DMS79 (cell line): ENCODE measurements at places on chromosomes 12 and 14.

DNA sequence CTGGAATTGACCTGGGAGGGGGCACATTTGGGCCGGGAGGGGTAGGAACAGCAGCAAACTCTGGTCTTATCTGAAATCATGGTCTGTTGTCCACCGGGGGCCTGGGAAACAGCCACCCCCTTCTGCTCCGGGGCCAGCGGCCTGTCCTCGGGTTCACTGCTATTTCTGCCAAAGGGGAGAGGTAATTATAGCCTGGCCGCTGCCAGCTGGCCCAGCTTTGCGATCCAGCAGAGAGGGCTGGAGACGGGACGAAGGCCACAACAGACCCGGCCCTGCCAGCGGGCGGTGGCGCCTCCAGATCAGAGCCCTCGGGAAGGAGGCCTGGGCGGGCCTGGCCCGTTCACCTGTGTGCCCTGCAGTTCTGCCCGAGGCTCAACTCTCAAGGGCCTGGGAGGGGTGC is at the start of gene C14orf180:
Gene C14orf180, plus strand, starts transcription at position 258 of the 400 bp plus-strand sequence. CDS start 6,667 bp downstream, outside the sequence.
- DNase-seq, result no peak

DNA sequence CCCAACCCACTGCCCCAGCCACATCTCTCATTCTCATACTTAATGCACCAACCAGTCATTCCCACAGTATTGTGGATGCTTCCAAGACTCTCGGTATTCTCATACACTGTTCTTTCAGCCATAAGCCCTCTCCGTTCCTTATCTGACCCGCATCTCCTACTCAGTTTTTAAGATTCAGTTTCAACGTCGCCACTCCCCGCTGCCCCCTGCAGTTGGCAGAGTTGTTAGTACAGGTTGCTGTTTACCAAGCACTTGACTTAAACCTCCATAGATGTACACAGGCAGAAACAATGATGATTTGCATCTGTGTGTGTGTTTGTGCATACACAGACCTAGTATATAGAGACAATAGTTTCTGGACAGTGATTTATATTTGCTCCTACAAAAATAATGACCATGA is 40.2 kb downstream of the PAH start:
- DNase-seq, result no peak

- DNase-seq, result no peak
These were observed 21.4 kb downstream of the CCDC62 start for GRCh38 chr12:122795807-122796206.

GRCh38 chr12:131896811-131897270 is 2.4 kb downstream of the ULK1 start:
- no peak for DNase-seq

DNA sequence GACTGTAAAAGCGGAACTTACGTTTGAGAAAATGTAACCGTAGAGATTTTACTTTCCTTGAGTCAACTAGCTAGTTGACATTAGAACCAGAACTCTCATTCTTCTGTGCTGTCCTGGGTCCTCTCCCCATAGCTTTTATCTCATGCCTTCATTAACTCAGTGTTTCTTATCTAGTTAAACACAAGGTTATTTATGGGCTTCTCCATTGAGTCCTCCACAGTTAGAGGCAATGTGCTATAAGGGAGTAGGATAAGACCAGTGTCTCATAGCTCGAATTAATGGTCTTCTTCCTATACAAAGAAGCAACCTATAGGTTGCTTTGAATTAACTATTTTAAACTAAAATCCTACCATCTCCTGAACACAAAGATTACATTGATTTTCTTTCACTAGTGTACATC is 129.8 kb downstream of the ACSS3 start:
- DNase-seq, result no peak

GRCh38 chr14:85607651-85608081 is 77.7 kb downstream of the FLRT2 start:
- DNase-seq, result no peak

DNA sequence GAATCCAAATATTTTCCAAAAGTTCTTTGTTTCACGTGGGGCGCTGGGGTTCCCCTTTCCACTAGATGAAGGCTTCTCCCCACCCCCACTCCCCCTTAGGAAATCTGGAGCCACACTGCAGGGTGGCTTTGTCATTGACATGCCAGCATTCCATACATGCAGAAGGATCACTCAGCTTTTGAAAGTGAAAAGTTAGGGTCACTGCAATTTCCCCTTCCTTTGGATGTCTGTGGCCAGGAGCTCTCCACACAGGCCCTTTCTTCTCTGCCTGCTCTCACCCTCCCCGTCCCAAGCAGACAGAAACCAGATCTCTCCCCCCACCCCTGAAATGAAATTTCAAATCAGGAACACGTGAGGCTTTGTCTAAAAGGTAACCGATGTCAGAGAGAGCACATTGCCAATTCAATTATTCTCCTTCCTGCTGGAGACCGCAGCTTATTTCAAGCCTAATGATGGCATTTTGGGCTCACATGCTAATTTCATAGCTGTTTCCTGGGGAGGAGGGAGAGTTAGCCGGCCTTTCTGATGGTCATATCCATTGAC is 153.9 kb upstream of the RFLNA start:
- DNase-seq, result no peak

GRCh38 chr12:93776581-93777018 is 99.4 kb downstream of the CRADD start:
- DNase-seq, result no peak

- DNase-seq, result no peak
These were observed 107.6 kb upstream of the FUT8 start for GRCh38 chr14:65304963-65305362.

DNA sequence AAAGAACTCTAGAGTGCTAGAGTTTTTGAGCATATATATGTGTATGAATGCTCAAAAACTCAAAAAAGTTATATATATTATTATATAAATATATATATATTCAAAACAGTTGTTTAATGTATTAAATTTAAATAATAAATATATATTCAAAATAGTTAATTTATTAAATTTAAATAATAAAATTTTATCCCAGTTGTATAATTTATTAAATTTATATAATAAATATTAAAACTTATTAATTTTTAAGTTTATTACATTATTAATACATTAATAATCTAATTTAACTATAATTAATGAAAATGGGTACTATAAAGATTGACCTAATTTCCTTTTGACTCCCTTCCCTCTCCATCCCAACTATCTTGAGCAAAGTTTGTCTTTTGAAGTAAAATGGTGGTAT is 97.8 kb downstream of the RERG start:
- no peak for DNase-seq

DNA sequence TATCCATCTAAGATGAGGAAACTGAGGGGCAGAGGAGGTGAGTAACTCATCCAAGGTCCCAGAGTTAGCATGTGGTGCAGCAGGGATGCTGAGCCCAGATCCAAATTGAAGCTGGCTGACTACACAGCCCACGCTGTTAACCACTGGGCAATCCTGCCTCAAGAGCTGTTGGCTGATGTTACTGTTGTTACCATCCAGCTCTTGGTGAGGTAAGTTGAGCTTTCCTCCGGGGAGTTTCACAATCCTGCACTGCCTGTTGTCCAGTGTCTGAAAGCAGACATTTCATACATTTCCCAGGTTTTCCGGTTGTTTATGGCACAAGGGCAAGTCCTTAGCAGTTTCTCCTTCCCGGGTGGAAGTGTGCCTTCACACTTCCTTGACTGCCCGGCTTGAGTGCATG is 14.5 kb downstream of the CYP46A1 start:
- no peak for DNase-seq

DNA sequence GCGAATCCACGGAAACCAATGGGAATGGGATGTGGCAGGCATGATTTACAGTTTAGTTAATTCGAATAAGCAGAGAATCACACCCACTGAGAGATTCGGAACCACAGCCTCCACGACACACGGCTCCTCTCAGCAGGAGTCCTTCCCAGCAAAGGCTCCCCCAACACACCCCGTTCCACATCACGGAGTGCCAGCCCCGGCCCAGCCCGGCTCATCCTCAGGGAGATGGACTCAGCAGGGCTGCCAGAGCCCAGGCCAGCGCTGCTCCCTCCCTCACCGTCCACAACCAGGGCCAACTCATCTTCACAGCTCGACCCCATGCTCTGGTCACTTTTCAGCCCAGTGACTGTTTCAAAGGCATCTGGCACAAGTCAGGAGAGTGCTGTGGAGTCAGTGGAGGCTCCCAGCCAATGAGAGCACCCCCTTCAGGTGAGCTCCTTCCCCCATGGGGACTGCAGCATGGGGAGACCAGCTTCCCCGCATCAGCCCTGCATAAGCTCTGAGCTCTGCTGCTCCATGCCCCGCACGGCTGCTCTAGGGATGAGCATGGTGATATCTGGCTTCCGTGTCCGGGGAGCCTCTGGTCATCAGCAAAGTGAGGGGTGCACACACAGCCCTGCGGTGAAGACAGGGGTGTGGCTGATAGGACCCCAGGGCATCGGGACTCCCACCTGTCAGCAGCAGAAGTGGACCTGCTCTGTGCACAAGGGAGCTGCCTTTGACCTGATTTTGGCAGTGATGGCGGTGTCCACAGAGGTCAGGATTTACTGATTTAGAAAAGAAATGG is 238.8 kb upstream of the SFSWAP start:
- DNase-seq, result no peak

GRCh38 chr12:108696111-108696995 is 35.0 kb downstream of the CORO1C start:
- peak; percentile 100 for DNase-seq

DNA sequence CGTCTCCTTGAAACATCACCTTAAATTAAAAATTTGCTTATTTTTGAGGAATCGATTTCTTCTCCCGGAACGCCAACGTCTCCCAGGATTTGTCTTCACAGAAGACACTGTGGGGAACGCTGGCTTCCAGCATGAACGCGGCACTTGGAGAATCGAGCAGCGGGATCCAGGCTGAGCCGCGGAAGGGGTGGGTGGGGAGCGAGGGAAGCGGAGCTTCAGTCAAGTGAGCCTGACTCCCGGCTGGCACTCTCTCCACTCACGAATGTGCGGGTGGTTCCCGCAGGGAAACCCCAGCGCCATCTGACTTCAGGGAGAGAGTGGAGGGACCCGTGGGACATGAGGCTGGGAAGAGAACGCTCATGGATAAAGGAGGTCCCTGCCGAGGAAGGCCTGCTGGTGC is 506.0 kb upstream of the TMEM132C start:
- no peak for DNase-seq

DNA sequence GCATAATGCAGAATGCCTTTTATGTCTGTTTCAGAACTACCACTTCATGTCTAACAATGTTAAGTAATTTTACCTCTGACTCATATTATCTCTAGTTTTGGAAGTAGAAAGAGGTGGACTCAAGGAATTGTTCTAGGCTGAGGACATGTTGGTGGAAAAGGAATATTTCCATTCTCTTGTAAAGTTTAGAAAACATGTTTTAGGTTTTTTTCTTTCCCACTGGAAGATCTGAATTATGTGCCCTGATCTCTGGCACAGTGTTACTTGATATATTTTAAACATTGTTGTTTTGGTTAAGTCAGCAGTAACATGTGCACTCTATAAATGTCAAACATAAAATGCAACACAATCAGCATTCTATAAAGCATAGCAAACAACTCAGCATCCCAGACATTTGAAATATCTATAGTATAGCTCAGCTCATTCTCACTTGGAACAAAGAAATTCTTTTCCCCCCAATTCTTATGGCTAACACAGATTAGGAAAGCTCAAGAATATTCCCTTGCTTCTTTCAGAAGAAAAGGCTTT is 202.3 kb downstream of the STXBP6 start:
- no peak for DNase-seq

DNA sequence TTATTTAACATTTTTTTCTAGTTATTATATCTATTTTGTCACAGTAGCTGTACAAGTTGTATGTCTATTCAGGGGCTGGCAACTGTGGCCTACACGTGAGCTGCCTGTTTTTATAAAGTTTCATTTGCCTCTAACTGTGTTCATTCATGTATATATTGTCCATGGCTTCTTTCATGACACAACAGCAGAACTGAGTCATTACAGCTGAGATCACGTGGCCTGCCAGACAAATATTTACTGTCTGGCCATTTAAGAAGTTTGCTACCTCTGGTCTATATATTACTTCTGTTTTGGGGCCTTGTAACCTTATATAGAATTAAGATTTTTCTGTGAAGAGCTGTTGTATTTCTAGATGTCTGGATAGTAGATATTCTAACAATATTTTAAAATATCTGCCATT is 37.9 kb downstream of the KIAA0586 start:
- no peak for DNase-seq

DNA sequence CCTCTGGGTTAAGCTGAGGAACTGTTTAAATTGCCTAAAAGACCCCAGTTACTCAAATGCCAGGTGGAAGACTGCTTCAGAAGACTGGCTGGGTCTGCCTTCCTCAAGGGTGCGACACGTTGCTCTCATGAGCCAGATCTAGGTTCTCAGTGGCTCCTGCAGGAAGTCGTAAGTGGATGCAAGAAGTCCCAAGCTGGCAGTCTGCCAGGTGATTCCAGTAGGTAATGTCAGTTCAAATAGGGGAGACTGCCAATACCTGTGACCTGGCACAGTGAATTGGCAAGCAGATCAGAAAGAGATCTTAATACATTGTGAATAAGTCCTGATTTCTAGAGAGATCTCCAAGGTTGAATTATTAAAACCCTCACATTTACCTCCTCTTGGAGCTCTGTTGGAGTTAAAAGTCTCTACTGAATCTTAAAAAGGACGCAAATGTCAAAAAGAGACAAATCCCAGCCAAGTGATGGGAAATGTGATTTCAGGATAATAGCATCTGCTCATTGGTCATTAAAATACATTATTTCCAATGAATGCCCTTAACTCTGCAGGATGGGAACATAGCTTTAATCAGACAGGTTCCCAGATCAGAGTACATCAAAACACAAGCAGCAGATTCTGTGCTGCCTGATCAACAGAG is 98.8 kb upstream of the FRMD6 start:
- peak; percentile 99 for DNase-seq

DNA sequence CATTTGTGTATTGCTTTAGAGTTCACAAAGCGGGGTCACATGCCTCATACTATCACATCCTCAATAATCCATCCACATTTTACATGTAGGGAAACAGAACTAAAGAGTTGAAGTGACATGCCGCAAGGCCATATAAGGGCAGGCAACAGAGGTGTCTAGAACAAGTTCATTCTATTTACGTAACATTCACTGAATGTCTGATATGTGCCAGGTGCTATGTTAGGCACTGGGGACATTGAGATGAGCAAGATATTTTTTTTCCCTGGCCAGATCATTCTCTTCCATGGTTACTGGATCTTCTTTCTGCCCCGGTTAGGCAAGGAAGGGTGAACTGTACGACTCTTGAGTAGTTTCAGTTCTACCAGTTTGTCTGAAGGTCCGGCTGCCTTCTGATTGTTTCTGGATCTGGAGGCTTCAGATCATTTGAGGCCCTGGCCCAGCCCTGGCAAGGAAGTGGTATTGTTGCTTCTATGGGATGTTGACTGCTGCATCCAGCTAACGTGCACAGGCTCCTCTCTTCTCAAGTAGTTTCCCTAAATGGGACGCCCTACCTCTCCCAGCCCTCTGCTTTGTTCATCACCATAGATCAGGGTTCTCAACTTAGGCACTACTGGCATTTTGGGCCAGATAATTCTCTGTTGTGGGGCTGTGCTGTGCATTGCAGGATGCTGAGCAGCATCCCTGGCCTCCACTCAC is 12.1 kb downstream of the GPATCH2L start:
- DNase-seq, result no peak
